ENCODE measurements at places on chromosomes 5 and 9.
A peak's percentile ranks its signal among the peaks of the same experiment; 100 is the strongest.

DNA sequence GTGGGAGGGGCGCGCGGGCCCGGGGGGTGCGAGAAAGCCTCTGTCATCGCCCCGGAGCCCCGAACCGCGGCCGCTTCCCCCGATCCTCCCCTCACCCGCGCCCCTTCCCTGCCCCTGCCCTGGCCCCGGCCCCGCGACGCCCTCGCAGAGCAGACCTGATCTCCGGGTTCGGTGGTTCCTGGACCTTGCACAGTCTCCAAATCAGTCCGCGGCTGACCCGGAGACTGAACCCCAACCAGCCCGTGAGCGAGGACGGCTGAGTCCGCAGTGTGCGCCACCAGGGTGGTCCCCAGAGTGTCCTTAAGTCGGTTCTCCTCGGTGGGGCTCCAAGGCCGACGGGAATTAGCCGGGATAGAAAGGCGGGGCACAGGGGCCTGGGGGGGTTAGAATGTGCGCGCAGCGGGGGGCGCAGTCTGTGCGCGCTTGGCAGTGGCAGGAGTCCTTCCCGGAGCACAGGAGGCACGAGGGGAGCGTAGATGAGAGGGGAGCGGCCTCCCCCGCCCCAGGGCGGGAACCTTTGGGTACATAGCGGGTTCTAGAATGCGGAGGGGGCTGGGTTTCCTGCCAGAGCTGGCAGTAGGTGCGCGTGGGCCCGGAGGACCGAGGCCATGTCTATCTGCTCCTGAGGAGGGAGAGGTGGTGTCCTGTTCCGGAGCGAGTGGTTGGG is 779 bp downstream of the PKN3 start:
- DNase-seq: peak; percentile 65

- no peak for DNase-seq
These were observed 32.4 kb downstream of the IRF1 start for GRCh38 chr5:132458226-132458560.

GRCh38 chr5:115842089-115842935 is 577 bp downstream of the AP3S1 start:
- DNase-seq: no peak

- DNase-seq: no peak
These were observed 1899.9 kb downstream of the MAT2B start for GRCh38 chr5:165405340-165405739.

DNA sequence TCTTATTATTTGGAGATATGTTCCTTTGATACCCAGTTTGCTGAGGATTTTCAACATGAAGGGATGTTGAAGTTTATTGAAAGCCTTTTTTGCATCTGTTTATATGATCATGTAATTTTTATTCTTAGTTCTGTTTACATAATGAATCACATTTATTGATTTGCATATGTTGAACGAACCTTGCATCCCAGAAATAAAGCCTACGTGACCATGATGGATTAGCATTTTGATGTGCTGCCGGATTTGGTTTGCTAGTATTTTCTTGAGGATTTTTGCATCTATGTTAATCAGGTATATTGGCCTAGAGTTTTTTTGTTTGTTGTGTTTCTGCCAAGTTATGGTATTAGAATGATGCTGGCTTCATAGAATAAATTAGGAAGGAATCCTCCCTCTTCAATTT is 161.4 kb upstream of the ITGA1 start:
- no peak for DNase-seq

DNA sequence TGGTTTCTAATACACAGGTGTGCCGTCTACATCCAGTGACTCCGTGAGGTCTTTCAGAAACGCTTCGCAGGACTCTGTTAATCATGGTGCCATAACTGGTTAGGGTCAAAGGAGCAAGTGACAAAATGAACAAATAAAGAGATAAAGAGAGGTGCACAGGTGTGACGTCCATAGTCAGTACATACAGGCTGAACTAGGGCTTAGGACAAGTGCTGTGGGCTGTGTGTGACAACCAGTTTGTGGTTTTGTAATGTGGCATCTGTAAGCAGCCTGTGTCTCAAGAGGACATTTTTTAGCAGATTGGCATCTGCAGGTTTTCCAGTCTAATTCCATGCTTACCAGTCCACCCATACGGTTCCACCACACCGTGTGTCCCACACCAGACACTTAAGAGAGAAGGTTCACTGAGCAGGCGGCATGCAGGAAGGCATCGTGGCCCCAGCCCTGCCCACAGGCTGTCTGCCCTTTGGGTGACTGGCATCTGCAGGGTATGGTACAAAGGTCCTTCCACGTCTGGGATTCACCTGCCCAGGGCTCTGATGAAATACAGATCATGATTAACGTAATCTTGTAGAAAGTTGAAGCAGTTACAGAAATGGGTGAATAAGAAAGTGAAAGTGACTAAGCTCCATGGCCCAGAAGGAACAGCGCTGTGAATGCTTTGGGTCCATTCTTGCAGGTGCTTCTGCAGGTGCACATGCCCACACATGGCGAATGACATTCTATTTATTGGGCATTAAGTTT is 26.9 kb downstream of the SRD5A1 start:
- peak; percentile 15 for DNase-seq

DNA sequence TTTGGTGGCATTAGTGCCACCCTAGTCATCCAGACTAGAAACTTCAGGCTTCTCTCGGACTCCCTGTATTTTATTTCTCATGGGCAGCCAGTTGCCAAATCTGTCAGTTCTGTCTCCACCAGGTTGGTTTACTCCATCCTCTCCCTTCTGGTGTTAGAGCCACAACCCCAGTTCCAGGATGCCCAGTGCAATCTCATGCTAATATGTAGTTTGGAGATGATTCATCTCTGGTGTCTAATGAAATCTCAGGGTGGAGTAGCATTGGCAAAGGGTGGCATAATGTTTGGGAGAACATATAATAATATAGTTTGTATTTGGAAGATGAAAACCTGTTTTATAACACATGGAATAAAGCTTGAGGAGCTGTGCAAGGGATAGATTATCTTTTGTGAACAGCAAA is 30.2 kb downstream of the SLC46A2 start:
- no peak for DNase-seq

- DNase-seq: no peak
These were observed 77.7 kb downstream of the EBF1 start for GRCh38 chr5:159021901-159022556.

GRCh38 chr5:155529362-155529761 is 515.8 kb downstream of the KIF4B start:
- no peak for DNase-seq

GRCh38 chr5:98109561-98110006 is 663.9 kb upstream of the RGMB start:
- no peak for DNase-seq

- no peak for DNase-seq
These were observed 248.6 kb downstream of the TMEM232 start for GRCh38 chr5:110477911-110478310.

DNA sequence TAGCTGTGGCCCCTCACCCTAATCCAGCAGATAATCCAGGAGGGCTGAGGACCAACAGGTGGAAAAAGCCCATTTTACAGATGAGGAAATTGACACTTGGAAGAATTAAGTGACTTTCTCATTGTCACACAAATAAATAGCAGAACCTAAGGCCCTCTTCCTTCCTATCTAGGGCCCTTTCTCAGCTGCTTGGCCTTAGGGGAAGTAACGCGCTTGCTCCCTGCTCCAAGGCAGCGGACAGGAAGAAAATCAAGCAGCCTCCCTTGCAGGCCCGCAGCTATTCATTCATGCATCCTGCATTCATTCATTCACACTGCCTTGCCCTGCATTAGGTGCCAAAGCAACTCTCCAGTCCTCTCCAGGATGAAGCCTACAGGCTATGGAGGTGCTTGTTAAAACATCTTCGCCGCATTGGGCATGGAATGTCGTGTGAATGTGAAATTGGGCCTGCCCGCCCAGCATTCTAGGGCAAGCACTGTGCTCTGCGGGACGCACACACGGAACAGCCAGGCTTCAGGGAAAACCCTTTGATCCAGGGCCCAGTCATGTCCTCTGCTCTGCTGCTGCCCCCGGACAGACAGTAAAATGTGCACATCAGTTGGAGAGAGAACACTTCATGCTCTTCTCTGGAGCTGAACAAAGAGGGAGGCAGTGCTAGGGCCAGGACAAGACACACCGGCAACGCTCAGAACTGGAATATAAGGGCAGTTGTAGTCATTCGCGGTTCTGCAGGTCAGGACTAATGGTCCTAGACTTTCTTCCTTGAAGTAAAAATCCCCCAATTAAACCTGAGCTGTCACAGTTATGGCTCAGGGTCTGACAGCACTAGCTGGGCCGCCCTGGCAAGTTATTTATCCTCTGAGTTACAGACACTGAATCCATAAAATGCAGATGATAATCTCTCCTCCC is 166.0 kb downstream of the COL23A1 start:
- DNase-seq: no peak

DNA sequence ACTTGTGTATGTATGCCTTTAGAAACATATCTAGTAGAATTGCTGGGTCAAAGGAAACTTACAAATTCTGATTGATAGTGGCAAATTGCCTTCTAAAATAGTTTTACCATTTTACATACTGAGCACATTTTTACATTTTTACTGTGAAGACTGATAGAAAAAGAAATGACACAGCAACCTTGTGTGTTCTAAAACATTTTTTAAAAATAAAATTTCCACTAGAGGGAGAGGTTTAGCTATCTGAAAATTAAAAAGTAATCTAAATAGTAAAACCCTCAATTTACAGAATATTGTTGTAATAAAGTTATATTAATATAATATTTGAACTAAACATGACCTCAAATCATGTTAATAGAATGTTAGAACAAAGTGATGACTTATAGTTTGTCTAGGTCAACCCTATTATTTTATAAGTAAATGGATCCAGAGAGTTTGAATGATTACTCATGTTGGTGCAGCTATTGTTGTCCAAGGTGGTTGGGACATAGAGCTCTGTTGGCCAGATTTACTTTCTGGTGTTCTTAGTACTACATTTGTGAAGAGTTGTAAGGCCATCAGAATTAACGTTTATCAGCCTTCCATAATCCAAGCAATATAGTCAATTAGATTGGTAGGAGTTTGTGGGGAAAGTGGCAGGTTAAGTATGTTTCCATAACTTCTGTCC is 17.2 kb downstream of the CENPP start:
- DNase-seq: peak; percentile 15

GRCh38 chr5:115150512-115150911 is 19.2 kb downstream of the TRIM36 start:
- no peak for DNase-seq

DNA sequence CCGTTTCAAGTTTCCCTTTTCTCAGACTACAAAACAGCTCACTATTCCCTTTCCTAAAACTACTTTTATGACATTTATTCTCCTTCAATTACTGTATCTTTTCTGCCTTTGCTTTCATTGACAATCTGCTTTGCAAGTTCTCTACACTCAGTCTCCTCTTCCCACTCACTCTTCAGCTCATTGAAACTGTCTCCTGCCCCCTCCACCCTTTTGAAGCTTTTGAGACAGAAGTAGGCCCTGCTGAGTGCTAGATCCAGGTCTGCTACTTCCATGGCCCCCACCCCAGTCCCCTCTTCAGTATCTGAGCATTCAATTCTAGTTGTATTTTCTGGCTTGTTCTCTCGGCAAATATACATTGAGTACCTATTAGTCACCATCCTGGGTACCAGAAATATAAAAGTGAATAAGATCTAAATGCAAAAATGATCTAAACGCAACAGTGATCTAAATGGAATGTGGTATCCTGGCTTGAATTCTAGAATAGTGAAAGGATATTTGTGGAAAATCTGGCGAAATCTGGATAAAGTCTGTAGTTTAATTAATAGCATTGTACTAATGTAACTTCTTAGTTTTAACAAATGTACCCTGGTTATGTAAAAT is 58.4 kb downstream of the OR2K2 start:
- DNase-seq: no peak

- DNase-seq: no peak
These were observed 59.1 kb upstream of the SH3GL2 start for GRCh38 chr9:17519761-17520160.

DNA sequence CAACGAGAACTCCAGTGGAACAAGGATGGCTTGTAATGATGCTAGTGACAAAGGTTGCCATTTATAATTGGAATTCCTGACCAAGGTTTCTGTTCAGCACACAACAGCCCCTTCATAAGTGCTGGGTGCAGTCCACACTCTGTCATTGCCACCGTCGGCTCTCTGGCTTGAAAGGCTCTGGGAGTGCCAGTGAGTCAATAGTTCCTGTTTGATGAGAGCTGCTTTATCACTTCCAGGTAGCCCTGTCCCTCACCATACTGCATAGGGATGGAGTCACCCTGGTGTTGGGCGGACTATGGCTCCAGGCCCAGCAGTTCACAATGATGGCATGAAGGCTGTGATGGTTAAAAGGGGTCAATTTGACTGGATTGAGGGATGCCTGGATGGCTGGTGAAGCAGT is 34.6 kb upstream of the SEMA4D start:
- no peak for DNase-seq

DNA sequence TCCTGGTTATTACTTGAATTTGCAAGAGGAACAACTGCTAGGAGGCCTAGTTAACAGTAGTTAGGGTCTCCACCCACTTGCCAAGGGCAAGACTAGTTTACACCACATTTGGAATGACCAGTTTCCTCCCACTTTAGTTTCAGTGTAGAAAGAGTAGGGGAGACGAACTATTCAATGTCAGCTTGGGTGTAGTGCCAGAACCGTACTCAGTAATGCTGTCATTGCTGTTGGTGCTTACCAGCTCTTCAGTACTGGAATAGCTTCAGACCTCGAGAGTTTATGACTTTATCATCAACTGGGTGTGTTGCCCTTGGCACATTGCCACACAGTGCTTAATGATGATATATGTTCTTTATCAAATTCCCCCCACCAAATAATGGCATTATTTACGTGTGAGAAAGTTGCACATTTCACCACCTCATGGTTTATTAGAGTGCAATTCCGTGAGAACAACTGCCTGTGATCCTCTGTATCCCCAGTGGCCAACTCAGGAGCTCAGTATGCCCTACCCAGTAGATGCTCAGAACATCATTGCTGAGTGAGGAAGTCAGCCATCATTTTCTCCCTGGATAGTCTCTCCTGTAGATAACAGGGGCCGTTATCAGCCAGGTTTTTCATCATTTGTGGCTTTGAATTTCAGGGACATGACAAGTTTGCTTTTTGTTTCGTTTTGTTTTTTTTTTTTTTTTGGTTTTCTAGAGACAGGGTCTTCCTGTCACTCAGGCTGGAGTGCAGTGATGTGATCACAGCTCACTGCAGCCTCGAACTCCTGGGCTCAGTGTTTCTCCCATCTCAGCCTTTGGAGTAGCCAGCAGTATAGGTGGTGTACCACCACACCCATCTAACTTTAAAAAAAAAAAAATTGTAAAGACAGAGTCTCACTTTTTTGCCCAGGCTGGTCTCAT is 67.3 kb downstream of the DOCK8 start:
- DNase-seq: no peak

- DNase-seq: no peak
These were observed 278.0 kb upstream of the NUDT12 start for GRCh38 chr5:103840600-103840999.

- DNase-seq: no peak
These were observed 39.2 kb downstream of the TSTD2 start for GRCh38 chr9:97593960-97594359.

- DNase-seq: peak; percentile 27
These were observed 31.7 kb upstream of the GRHPR start for GRCh38 chr9:37390759-37391158.

GRCh38 chr9:78519786-78520185 is 222.9 kb downstream of the PSAT1 start:
- no peak for DNase-seq

- DNase-seq: no peak
These were observed 448.4 kb upstream of the TLE4 start for GRCh38 chr9:79123415-79123814.
